ENCODE measurements at places on chromosomes 12 and 14. TPM values are rescaled to one million over a fixed set of nuclear protein-coding genes. Genes with fewer than 3 reads are reported as not detected.

Gene KLRK1
- not detected for total RNA-seq

GRCh38 chr12:47935184-47935583 lies 28.2 kb upstream of the TMEM106C start:
- no peak overlapping the region for H3K4me3 ChIP-seq
- H3K36me3 ChIP-seq: no peaks in the 10 kb centered on the region
- H3K4me1 ChIP-seq: no peaks in the 10 kb centered on the region
- H3K27ac ChIP-seq: no peak overlapping the region

DNA sequence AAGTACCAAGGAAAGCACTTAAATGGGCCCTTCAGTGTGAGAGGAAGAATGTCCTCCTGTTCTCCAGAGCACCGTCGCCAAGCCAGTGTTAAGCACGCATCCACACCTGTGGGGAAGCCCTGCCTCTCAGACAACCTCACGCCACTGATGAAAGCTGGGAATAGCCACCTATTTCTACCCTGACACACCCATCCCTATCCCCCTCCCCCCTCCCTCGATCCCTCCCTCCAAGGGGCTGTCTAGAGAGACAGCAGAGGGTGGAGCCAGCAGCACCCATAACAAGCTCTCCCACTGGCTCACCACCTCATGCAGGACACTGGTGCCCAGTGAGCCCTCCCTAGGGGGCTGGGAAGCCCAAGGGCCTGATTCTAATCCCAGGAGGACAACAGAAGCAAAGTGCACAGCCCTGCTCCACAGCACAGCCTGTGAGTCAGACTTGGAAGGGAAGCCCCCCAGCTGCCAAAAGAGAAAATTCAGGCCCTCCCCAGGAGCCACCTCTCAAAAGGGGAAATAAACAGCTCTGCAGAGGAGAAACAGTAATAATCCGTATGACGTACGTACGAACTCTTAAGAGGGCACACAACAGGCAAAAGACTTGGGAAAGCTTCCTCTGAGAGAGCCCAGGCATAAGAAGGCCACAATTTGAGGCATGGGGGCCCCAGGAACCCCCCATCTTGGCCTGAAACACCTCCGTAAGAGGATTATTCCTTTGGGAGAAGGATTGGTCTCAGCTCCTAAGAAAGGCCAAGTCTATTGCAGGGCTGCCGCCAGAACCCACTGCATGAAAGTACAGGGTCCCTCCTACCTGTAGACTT lies 7.8 kb downstream of the PITPNM2 start:
- peaks cover 3% of the 10 kb centered on the region for H3K27me3 ChIP-seq
- no peak for DNase-seq
- no peak overlapping the region for H3K4me3 ChIP-seq

DNA sequence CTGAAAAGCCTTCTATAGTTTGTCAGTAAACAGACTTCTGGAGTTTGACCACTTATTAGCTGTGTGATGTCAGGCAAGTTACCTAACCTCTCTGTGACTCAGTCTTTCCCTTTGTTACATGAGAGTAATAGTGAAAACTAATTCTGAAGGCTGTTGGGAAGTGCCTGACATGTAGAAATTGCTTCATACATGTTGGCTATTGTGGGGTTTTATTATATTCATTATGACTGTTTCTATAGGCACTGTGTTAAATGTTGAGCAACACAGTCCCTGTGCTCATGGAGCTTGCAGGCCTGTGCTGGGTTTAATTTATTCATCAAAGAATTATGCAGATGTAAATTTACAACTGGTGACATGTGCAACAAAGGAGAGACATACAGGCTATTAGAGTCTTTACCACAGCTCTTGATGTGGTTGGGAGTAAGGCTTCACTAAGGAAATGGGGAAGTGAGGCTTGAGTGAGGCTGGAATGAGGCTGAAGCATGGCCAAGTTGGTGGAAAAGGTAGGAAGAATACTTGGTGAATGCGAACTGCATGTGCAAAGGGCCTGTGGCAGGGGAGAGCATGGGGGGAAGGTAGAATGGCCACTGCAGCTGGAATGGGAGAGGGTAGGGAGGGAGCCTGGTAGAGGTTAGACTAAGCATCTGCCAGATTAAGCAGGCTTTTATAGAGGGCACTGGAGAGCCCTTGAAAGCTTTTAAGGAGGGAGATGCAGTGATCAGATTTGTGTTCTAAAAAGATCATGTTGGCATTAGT lies 236.4 kb upstream of the CRY1 start:
- H3K4me3 ChIP-seq: no peak overlapping the region
- no peak for DNase-seq
- peaks cover 5% of the 10 kb centered on the region for H3K27me3 ChIP-seq
- H3K27ac ChIP-seq: no peak overlapping the region
- no peaks in the 10 kb centered on the region for H3K4me1 ChIP-seq

DNA sequence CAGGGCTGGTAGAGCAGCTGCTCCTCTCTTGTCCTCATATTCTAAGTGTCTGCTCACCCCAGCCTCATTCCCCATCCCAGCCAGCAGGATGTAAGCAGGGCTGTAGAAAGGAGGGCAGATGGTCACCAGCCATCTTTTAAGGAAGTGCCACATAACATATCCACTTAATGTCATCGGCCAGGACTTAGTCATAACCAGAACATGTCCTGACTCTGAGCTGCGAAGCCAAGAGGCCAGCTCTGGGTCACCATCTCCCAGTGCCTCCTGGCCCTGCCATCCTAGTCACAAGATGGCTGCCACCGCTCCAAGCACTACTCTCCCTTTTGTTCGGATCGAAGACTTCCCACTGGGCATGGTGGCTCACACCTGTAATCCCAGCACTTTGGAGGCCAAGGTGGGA lies 123.9 kb downstream of the PLXNC1 start:
- H3K4me1 ChIP-seq: no peaks in the 10 kb centered on the region
- DNase-seq: no peak
- H3K4me3 ChIP-seq: no peak overlapping the region

GRCh38 chr12:5434647-5435560 lies 3.0 kb downstream of the NTF3 start:
- H3K36me3 ChIP-seq: no peaks in the 10 kb centered on the region
- H3K4me3 ChIP-seq: no peak overlapping the region
- no peak overlapping the region for H3K27ac ChIP-seq
- no peak for DNase-seq
- H3K4me1 ChIP-seq: peaks cover 20% of the 10 kb centered on the region
